ENCODE measurements at places on chromosomes 1 and 21. TPM values are rescaled to one million over a fixed set of nuclear protein-coding genes. Genes with fewer than 3 reads are reported as not detected.

DNA sequence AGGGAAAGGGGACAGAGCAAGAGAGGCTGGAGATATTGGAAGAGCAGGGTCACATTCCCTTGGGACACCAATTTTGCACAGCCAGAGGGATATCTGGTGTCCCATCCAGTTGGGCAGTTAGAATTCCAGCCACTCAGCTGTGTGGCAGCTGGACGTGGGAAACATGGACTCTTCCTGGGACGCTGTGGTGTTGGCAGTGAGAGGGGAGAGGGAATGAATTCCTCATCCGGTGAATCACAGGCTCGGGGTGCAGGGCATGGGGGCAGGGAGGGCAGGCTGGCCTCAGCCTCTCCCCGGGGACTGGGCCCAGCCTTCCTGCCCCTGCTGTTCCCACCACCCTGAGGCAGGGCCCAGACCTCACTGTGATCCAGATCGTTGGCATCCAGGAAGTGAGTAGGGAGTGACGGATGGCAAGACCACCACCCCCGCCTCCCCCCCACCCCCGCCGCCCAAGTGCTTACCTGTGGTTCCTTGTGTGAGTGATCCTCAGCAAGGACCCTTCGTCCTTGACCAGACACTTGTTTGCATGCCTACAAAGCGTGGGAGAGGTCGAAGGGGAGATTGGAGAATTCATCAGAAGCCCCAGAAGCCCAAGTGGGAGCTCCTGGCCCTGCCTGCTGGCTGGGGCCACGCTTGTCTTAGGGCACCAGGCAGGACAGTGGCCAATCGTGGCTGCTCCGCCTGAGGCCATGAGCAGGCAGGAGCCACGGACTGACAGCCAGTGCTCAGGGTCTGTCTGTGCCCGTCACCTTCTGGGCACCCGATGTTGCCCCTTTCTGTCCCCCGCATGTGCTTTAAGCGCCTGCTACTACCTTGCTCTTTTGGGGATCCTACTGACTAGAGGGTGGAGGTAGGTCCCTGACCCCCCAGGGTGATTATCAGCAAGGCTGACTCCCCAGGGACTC, 8.7 kb downstream of the WNT3A start:
- no peak for DNase-seq

- DNase-seq = no peak
These were observed 8.3 kb downstream of the EIF4G3 start for GRCh38 chr1:21168444-21168843.

Gene GPX7
- 23.1 TPM for total RNA-seq

DNA sequence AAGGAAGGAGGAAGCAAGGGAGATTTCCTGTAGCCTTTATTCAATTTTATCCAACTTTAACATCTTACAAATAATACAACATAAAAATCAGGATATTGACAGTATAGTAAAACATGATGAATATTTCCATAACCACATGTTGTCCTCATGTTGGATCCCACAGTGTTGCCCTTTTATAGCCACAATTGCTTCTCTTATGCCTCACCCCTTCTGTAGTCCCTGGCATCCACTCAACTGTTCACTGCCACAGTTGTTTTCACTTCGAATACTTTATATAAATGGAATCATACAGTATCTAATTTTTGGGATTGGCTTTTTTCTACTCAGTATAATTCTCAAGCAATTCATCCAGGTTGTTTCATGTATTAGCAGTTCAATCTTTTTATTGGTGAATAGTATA, 44.8 kb downstream of the SRSF11 start:
- no peak for DNase-seq

Gene OR2T12
- total RNA-seq = not detected

- no peak for DNase-seq
These were observed 17.6 kb downstream of the DSCAM start for GRCh38 chr21:40829308-40829707.

- no peak for DNase-seq
These were observed 1.4 kb upstream of the IPO9 start for GRCh38 chr1:201827321-201828216.

- no peak for DNase-seq
These were observed 12.4 kb upstream of the UHMK1 start for GRCh38 chr1:162485236-162485635.

DNA sequence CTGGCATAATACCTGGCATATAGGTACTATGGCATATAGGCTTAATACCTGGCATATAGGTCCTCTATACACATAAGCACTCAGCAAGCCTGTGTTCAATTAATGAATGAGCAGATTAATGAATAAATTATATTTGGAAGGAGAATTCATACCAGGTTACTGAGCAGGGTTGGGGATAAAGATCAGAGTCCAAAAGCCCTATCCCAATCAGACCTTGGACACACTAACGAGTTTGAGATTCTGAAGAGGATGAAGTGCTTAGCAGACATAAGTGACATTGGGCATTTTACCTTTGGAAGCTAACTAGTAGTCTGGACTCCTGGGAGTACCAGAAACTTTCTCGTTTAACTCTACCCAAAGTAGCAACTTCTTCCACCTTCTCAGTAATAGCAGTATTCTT, 63.3 kb upstream of the ARHGAP29 start:
- DNase-seq = no peak

GRCh38 chr1:197101978-197102377, 34.9 kb upstream of the F13B start:
- no peak for DNase-seq

GRCh38 chr1:112397841-112398240, 1.8 kb downstream of the CTTNBP2NL start:
- no peak for DNase-seq

- no peak for DNase-seq
These were observed 20.4 kb downstream of the SLC16A1 start for GRCh38 chr1:112935461-112936111.

GRCh38 chr1:5921671-5922070, 70.6 kb downstream of the NPHP4 start:
- no peak for DNase-seq

DNA sequence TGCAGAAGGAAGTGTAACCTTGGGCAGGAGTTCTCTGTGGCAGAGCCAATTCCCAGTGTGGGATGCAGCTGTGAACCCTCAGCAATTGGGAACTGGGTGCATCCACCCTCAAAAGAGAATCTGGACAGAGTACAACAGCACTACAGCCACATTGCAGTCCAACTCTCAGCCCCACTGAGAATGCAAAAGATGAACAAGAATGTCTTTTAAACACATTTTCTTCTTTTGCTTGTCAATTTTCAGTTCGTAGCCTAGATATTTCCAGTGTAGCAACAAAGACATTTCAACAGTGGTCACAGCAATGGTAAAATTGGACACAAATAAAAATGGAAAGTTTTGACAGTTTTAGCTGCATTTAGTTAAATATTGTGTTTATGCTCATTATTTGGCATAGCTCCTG, 114.0 kb upstream of the APP start:
- DNase-seq = no peak

Gene CDK18
- 4.9 TPM for total RNA-seq

Gene USP25
- total RNA-seq = 35.8 TPM

GRCh38 chr1:41242342-41243078, 404 bp upstream of the SCMH1 start:
- no peak for DNase-seq

- peak; percentile 66 for DNase-seq
These were observed 10.8 kb downstream of the THEM4 start for GRCh38 chr1:151898519-151898991.

DNA sequence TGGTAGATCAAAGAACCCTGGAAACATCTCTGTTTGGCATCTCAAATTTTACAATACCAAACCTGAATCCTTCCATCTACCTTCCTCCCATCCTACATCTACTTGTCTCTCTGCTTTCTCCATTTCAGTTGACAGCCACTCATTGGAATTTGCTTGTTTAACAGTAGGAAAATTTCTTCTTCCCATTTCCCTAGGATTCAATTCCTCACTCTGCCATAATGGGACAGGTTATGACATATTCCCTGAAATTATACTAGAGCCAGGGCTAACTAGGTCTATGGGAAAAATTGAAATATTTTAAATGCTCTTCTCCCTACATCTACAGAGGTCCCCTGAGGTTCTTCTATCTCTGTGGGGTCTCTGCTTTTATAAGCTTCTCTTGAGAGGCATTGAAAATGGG, 257.7 kb downstream of the KCNH1 start:
- DNase-seq = no peak

Gene RPTN
- not detected for total RNA-seq

GRCh38 chr21:28257276-28257675, 735.4 kb downstream of the LTN1 start:
- DNase-seq = no peak

Gene FAM163A
- total RNA-seq = not detected

DNA sequence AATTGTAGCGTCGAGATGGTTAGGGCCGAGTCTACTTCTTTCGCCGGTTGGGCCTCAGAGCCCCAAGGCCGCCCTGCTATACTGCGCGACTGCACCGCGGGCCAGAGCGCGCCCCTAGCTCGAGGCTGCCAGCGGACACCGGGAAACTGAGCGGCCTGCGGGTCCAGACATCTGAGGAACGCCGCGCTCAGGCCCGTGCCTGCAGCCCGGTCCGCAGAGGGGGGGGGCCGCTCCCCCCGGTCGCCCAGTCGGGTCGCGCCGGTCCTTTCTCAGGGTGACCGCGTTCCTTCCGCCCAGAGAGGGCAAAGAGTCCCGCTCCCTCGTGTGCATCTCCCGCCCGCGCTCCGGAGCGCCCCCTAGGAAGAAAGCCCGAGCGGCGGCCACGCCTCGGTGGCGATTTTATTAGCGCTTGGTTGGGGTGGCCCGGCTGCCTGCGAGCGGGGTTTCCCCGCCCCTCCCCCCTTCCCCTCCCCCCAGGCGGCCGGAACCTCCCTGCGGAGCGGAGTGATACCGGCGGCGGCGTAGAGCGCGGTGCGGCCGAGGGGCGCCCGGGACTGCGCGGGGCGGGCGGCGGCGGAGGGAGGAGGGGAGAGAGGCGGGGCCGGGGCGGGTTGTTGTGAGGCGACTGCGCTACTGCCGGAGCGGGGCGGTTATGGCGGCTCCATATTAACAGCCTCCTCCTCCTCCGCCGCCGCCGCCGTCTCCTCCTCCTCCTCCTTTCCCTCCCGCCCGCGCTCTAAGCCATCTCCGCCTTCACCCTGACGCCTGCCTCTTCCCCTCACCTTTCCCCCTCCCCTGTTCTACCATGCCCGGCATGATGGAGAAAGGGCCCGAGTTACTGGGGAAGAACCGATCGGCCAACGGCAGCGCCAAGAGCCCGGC, at the start of gene RCOR3:
Gene RCOR3 (plus strand): TSS at position 611 of the 882 bp plus-strand sequence. CDS start 195 bp downstream, at position 806.
- peak; percentile 97 for DNase-seq

DNA sequence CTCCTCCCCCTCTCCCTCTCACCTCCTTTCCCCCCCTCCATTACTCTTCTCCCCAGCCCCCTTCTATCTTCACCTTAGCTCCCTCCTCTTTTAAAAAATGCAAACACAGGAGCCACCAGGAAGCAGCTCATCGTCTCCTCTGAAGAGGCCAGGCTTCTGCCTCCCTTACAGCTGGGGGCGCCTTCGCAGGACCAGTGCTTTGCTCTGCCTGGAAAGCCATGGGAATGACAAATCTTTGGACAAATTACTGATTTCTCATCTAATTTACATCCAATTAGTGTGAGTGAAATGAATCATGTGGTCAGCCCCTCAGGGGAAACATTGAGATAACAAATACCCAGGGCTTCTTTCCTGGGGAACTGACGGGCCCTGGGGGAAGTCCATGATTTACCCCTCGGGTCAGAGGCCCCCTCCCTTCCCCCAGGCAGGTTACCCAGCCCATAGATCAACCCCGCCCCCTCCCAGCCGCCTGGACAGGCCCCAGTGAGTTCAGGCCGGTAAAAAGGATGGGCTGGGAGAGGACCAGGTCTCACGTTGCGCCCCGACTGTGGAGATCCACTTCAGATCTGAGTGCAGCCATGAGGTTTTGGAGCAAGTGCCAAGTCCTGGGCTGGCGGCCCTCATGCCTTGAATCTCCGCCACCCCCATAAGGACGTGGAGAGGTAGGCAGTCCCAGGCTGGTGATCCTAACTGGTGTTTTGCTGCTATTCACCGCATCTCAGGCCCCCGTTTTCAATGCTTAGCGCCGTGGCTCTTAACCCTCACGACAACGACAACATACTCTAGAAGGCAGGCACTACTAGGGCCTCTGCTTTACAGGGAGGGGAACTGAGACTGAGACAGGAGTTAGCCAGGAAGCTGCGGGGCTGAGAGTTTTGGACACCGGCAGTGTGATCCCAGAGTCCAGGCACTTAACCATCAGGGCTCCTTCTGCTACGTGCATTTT, 300.8 kb downstream of the RRAGC start:
- DNase-seq = peak; percentile 21

DNA sequence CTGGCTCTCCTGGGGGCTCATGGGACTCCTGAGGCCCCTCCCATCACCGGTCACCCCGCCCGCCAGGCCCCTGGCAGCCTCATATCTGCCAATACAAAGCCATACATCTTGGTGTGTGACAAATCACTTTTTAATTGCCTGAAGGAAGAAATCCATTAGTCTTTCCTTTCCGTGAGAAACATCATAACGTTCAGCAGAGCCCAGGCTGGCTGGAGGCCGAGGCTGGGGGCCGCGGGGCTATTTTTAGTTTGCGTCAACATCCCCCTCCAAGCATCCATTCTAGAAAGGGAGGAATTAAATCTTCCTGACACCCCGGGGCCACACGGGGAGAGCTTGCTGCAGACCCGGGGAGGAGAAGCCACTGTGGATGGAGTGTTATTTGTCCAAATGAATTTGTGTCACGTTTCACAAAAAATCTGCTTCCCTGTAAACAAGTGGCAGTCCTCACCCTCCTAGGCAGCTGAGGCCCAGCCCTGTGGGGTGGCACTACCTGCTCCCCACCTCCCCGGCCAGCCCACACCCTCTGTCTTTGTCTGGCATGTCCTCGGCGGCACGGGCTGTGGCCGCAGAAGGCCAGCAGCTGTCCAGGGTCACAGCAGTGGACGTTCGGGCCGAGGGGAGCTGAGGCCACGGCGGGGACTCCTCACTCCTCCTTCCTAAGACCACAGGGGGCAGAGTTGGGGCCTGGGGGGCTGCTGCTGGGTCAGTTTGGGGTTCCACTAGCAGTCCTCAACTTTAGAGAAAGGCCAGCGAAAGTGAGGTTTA, 236.9 kb upstream of the VAMP3 start:
- no peak for DNase-seq

DNA sequence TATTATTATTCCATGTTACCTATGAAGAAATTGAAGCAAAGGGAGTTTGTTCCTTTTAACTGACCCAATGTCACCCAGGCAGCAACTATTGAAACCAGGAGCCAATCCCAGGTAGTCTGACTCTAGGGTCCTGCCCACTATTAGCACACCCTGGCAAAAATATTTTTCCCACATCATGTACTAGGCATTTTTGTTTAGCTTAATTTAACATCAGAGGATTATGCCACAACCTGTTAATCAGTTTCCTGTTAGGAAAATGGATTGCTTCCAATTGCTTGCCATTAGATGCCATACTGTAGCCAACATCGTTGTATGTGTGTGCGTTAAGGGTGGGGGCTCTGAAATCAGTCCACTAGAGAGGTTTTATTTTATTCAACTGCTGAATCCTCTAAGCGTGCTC, 281.1 kb downstream of the DNM3 start:
- DNase-seq = no peak

Gene PHC2
- 23.8 TPM for total RNA-seq

- DNase-seq = no peak
These were observed 54.0 kb upstream of the RASAL2 start for GRCh38 chr1:178039891-178040290.

Gene SH3BGRL3
- total RNA-seq = 381 TPM

- DNase-seq = peak; percentile 45
These were observed 87.5 kb upstream of the SGIP1 start for GRCh38 chr1:66446261-66447001.

GRCh38 chr1:204355913-204356312, 3.8 kb downstream of the PLEKHA6 start:
- DNase-seq = no peak

All from activated CD4-positive, alpha-beta T cell treated with anti-CD3 and anti-CD28 coated beads for 36 hours (primary cell).